Effector memory CD4-positive, alpha-beta T cell (primary cell): ENCODE measurements at places on chromosomes 1 and 21.

DNA sequence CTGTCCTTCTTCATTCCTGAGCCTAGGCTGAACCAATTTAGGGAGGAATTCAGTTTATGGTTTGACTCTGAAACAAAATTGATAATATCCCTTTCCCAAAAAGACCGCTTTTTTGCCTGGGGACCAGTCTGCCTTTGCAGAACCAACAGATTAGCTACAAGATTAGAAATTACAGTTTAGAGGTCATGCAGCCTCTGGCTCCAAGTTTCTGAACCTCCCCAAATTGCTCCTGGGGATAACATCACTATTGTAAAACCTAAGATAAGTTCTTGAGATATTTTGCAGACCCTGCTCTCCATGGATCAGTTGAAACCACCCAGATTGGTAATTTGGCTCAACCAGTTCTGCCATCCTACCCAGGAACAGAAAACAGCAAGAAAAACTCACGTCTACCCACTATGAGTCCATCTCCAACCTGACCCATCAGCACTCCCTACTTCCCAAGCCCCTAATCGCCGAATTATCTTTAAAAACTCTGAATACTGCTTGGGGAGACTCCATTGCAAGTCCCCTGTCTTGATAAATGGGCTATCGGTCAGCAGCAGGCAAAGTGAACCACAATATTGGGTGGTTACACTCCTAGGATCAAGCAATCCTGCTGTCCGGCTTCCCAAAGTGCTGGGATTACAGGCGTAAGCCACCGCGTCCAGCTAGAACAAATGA, 605 bp upstream of the RABGGTB start:
- H3K27me3 ChIP-seq, result no peaks in the 10 kb centered on the region
- H3K4me1 ChIP-seq, result peaks cover 19% of the 10 kb centered on the region
- H3K27ac ChIP-seq, result peak overlapping the region; percentile 76
- DNase-seq, result no peak

GRCh38 chr1:48430832-48431231, 41.2 kb downstream of the SPATA6 start:
- H3K36me3 ChIP-seq, result no peaks in the 10 kb centered on the region
- H3K27me3 ChIP-seq, result no peaks in the 10 kb centered on the region
- H3K4me3 ChIP-seq, result no peak overlapping the region
- H3K4me1 ChIP-seq, result no peaks in the 10 kb centered on the region

DNA sequence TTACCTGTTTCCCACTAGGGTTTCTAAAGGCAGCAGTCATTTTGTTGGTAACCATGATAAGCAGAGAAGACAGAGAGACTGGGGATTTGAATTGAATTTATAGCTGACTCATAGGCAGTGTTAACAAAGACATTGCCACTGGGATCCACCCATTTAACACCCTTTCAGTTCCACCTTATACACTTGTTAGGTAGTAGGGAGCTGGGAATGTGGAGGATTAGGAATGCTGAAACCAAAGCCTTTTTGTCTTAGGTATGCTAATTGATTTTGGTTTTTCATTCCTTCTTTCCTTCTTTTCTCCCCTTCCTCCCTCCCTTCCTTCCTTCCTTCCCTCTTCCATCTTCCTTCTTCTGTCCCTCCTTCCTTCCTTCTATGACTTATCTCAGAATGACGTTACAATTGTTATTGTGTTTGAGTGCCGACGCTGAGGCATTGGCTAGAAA, 7.5 kb upstream of the EVI5 start:
- no peaks in the 10 kb centered on the region for H3K36me3 ChIP-seq
- no peaks in the 10 kb centered on the region for H3K4me1 ChIP-seq
- H3K27ac ChIP-seq, result no peak overlapping the region
- H3K27me3 ChIP-seq, result no peaks in the 10 kb centered on the region

- H3K27ac ChIP-seq, result no peak overlapping the region
- H3K4me3 ChIP-seq, result no peak overlapping the region
- no peak for DNase-seq
Measured at GRCh38 chr1:56686169-56686568, 41.1 kb downstream of the PRKAA2 start.

DNA sequence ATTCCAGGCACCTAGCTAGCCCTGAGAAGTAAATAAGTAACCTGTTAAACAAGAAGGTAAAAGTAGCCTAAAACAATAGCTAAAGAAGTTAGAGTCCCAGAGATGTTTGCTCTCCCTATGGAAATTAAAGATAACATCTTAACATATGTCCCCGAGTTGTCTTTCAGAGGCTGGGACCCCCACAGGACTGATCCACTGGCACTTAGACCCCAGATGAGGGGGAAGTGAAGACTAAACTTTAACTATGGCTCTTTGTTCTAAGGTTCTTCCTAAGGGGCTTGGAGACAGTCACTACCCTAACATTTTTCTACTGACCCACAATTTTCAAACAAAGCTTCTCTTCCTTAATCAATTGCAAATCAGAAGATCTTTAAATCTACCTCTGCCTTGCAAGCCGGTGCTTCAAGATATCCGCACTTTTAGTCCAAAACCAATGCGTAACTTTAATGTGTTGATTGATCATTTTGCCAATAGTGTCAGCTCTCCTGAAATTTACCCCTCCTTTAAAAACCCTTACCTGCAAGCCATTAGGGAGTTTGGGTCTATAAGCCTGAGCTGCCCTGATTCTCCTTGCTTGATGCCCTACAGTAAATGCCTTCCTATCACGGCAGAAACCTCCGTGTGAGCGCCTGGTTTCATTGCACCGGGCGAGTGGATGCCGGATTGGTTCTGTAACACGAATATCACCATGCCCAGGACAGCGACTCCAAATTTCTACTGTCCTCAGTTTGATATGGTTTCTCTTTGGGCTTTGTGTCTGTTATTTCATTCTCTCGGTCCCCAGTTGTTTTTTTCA, 404.4 kb downstream of the SIPA1L2 start:
- DNase-seq, result no peak
- peaks cover 11% of the 10 kb centered on the region for H3K4me1 ChIP-seq
- no peak overlapping the region for H3K4me3 ChIP-seq
- H3K27me3 ChIP-seq, result no peaks in the 10 kb centered on the region

DNA sequence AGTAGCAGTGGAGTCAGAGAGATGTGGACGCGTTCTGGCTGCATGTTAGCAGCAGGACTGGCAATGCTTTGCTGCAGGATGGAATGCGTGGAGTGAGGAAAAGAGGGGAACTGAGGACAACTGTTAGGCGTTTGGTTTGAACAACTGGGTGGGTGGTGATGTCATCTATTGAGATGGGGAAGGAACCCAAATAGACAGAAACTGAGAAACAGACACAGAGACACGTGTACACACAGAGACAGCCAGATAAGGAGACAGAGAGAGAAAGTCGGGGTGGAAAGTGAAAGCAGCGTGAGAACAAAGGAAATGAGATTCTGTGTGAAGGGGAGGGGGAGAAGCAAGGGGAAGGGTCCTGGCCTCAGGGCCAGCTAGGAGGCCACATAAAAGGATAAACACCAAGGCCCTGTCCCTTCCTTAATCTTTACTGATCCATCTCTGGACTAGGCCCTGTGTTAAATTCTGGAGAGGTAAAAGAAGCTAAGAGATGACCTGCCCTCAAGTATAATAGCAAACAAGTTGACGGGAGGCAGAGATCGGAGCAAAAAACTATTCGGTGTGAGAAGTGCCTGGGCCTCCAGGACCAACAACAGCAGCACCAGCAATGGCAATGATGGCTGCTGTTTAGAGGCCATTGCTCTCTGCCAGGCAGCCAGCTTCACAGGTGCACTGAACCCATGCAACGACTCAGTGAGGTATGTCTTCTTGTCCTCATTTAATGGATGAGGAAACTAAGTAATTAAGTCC, 31.6 kb downstream of the VWA5B1 start:
- H3K27ac ChIP-seq, result peak overlapping the region; percentile 56
- H3K4me1 ChIP-seq, result peaks cover 8% of the 10 kb centered on the region
- H3K36me3 ChIP-seq, result no peaks in the 10 kb centered on the region

GRCh38 chr1:48061162-48062136, 64.3 kb upstream of the TRABD2B start:
- no peak for DNase-seq
- no peak overlapping the region for H3K4me3 ChIP-seq
- no peaks in the 10 kb centered on the region for H3K27me3 ChIP-seq
- no peaks in the 10 kb centered on the region for H3K36me3 ChIP-seq
